ENCODE measurements at places on chromosomes 16 and 17.

DNA sequence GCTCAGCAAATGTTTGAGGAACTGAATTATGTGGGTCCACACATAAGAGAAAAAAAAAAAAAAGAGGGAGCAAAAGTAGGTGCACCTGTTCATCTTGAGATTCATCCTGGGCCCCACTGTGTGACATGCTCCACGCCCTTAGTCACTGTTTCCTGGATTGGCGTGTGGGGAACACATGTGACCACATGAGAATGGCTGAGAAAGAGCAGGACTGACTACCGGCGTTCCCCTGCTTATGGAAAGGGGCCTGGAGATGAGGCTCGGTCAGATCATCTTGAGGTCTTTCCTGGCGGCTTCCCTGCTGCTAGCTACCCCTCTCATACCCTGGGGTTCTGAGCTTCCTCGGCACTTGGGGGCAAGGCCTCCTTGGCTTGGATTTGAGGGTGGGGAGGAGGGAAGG is 3.9 kb downstream of the DEXI start:
- DNase-seq = no peak

DNA sequence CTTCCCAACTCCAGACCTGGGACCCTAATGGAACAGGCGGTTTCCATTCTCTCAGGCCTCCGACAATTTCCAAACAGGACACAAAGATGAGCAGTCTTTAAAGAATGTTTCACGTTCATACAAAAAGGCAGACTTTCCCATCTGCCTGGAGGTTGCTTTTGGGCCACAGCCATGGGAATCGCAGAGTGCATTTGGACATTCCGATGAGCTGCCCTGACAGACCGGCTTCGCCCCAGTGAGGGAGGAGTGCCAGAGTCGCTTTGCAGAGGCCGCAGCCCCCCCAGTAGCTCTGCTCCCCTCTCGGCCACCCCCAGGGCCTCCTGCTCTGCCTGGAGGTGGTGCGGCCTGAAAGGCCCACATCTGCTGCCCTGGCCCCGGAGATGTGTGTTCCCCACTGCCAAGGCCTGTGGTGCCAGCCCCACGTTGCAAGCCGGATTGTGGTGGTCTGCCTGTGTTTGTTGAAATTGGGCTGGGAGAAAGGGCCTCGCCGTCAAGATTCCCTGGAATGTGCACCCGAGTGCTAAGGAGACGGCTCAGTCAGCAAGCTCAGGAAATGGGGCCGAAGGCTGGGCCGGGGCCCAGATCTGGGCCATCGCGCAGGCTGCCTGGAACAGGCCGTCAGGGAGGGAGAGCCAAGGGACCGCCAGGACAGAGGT is 89.8 kb downstream of the C16orf95 start:
- DNase-seq = no peak

GRCh38 chr17:26792486-26792885 is 501.4 kb upstream of the WSB1 start:
- DNase-seq = no peak

GRCh38 chr17:3904501-3904900 is 11.6 kb upstream of the CAMKK1 start:
- no peak for DNase-seq

- DNase-seq = no peak
Observed at GRCh38 chr17:72928454-72929136, 163.9 kb downstream of the SLC39A11 start.
